ENCODE measurements at places on chromosomes 16 and 17.
A peak's percentile ranks its signal among the peaks of the same experiment; 100 is the strongest.

DNA sequence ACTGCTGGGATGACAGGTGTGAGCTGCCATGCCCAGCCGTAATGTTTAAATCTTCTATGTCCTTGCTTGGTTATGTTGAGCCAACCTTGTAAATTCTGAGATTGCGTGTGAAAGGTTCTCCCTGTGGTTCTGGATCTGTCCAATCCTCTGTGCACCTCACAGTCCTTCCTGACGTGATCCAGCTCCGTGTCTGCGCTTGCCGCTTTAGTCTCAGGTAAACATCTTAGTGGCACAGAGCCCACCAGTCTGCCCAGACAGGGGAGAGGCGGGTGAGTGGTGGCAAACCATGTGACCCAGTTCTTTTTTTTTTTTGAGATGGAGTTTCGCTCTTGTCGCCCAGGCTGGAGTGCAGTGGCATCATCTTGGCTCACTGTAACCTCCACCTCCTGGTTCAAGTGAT is 13.9 kb downstream of the SLC25A10 start:
- H3K27ac ChIP-seq, result no peak overlapping the region
- no peak for DNase-seq
- peaks cover 5% of the 10 kb centered on the region for H3K27me3 ChIP-seq
- H3K4me3 ChIP-seq, result no peak overlapping the region
- no peaks in the 10 kb centered on the region for H3K36me3 ChIP-seq

GRCh38 chr17:79877041-79877440 is 37.8 kb upstream of the CBX4 start:
- H3K4me1 ChIP-seq, result no peaks in the 10 kb centered on the region
- no peak for DNase-seq
- H3K4me3 ChIP-seq, result no peak overlapping the region
- H3K27me3 ChIP-seq, result no peaks in the 10 kb centered on the region

DNA sequence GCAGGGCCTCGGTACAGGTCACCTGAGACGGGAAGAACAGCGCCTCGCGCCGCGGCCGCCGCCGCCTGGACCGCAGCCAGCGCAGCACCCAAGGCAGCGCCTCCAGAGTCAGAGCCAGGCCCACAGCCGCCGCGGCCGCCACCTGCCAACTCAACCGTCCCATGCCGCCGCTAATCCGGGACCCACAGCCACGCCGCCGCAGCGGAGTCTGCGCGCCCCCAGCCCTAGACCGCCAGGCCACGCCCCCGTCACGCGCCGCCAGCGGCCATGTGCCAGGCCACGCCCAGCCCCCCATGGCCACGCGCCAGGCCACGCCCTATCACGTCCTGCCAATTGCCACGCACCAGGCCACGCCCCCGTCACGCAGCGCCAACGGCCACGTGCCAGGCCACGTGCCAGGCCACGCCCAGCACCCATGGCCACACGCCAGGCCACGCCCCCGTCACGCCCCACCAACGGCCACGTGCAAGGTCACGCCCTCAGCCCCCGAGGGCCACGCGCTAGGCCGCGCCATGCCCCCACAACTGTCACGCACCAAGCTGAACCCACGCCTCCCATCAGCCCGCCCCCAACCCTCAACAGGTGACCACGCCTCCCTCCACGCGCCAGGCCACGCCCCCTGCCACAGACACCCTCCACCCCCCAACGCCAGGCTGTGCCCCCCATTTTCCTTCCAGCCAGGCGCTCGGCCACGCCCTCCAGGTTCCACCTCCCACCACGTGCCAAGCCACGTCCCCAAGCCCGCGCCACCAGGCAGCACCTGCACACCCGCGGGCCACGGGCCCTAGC is at the start of gene PLD6:
PLD6 (minus strand) TSS at position 210 of the 789 bp plus-strand sequence; CDS start at position 163, 47 bp downstream.
- H3K27ac ChIP-seq, result peak within 1 kb of the TSS; percentile 76
- H3K4me1 ChIP-seq, result peaks cover 23% of the 10 kb centered on the region
- peak; percentile 86 for DNase-seq
- H3K36me3 ChIP-seq, result no peaks in the 10 kb centered on the region
- no peaks in the 10 kb centered on the region for H3K27me3 ChIP-seq
- H3K4me3 ChIP-seq, result peak within 1 kb of the TSS; percentile 37

- no peaks in the 10 kb centered on the region for H3K4me1 ChIP-seq
- no peaks in the 10 kb centered on the region for H3K27me3 ChIP-seq
- H3K4me3 ChIP-seq, result no peak overlapping the region
- DNase-seq, result no peak
- no peaks in the 10 kb centered on the region for H3K36me3 ChIP-seq
- no peak overlapping the region for H3K27ac ChIP-seq
These were observed 11.3 kb upstream of the USP31 start for GRCh38 chr16:23160574-23160973.

- H3K4me3 ChIP-seq, result no peak overlapping the region
- H3K27me3 ChIP-seq, result no peaks in the 10 kb centered on the region
- H3K4me1 ChIP-seq, result peaks cover 14% of the 10 kb centered on the region
- H3K27ac ChIP-seq, result no peak overlapping the region
- H3K36me3 ChIP-seq, result no peaks in the 10 kb centered on the region
- no peak for DNase-seq
These were observed 85.2 kb downstream of the C16orf78 start for GRCh38 chr16:49458656-49459445.

DNA sequence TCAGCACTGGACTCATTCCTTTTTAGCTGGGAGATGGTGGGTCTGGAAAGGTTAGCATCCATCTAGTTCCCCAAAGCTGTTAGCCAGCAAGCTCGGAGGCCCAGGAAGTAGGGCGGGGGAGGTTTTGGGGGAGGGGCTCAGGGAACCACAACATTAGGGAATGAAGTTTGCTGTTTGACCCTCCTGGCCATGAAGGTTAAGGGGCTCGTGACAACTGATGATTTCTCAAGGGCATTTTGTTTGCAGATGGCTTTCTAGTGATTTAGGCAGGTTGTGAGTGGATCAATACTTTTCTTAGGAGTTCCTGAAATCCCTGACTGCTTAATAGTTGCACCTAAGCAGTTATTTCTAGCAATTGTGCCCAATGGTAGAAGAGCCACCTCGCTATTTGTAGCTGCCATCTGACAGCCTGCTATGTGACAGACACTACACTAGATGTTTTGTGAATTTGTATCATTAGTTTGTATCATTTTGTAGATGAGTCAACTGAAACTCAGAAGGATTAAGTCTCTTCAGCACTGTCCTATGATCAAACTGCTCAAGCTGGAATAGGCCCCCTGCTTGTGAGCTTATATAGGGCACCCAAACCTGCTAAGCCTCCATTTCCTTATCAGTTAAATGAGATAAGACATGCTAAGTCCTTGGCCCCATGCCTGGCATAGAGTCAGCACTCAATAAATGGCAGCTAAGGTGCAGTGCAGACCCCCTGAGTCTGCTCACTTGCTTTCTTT is 146.4 kb downstream of the IRX3 start:
- no peaks in the 10 kb centered on the region for H3K27me3 ChIP-seq
- H3K27ac ChIP-seq, result no peak overlapping the region
- DNase-seq, result no peak
- no peak overlapping the region for H3K4me3 ChIP-seq
- H3K36me3 ChIP-seq, result no peaks in the 10 kb centered on the region
- no peaks in the 10 kb centered on the region for H3K4me1 ChIP-seq

DNA sequence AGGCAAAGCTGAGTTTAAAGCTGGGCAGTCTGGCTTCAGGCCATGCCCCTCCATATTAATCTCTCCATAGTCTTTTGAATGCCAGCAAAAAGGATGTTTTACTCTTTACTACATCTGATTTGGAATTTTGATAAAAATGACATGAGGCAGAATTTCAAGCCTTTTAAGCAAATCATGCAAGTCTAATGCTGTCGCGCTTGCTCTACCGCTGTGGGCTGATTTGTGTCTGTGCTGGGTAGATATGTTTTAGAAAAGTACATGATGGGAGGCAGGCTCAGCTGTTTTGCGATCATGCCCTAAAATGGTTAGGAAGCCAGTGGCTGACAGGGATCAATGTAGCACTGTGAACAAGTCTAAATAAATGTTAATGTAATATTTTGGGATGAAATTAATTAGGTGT is 311.9 kb downstream of the CA10 start:
- no peaks in the 10 kb centered on the region for H3K27me3 ChIP-seq
- H3K27ac ChIP-seq, result no peak overlapping the region
- H3K4me3 ChIP-seq, result no peak overlapping the region
- H3K4me1 ChIP-seq, result no peaks in the 10 kb centered on the region

DNA sequence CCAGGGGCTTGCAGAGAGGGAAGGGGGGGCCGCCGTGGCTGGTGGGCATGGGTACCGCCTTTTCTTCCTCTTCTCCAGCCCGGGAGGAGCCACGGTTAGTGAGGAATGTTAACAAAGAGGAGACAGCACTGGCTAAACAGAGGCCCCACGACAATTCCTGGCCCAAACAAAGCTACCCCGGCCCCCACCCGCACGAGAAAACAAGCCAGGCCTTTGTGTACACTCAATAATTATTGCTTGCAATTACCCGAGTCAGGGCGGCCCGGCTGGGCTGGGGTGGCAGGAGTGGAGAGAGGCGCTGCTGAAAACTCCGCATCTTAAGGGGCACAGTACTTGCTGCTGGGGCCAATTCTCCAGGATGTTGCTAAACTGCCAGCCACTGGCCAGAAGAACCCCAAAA is 56.4 kb downstream of the IRX5 start:
- no peak overlapping the region for H3K27ac ChIP-seq
- no peaks in the 10 kb centered on the region for H3K4me1 ChIP-seq
- no peak for DNase-seq
- H3K27me3 ChIP-seq, result no peaks in the 10 kb centered on the region

GRCh38 chr17:44792276-44792675 is 33.5 kb downstream of the ADAM11 start:
- H3K27ac ChIP-seq, result no peak overlapping the region
- no peaks in the 10 kb centered on the region for H3K27me3 ChIP-seq
- no peaks in the 10 kb centered on the region for H3K4me1 ChIP-seq
- H3K4me3 ChIP-seq, result no peak overlapping the region
- no peaks in the 10 kb centered on the region for H3K36me3 ChIP-seq
- DNase-seq, result no peak

GRCh38 chr17:42472709-42473521 is 14.2 kb downstream of the ATP6V0A1 start:
- no peak for DNase-seq
- H3K4me3 ChIP-seq, result no peak overlapping the region

GRCh38 chr16:1992704-1993317 is 3.0 kb downstream of the SYNGR3 start:
- H3K4me3 ChIP-seq, result no peak overlapping the region
- no peak for DNase-seq
- H3K36me3 ChIP-seq, result peaks cover 5% of the 10 kb centered on the region
- H3K27me3 ChIP-seq, result peaks cover 16% of the 10 kb centered on the region

GRCh38 chr17:4241535-4241934 is 22.2 kb downstream of the ANKFY1 start:
- H3K4me3 ChIP-seq, result no peak overlapping the region
- H3K36me3 ChIP-seq, result peaks cover 36% of the 10 kb centered on the region
- H3K27me3 ChIP-seq, result no peaks in the 10 kb centered on the region

GRCh38 chr16:10552998-10553491 is 27.4 kb downstream of the EMP2 start:
- no peak overlapping the region for H3K27ac ChIP-seq
- H3K4me3 ChIP-seq, result peak overlapping the region; percentile 9
- H3K4me1 ChIP-seq, result no peaks in the 10 kb centered on the region
- DNase-seq, result no peak

All from effector memory CD4-positive, alpha-beta T cell (primary cell).